Stimulated activated naive CD8-positive, alpha-beta T cell treated with anti-CD3 and anti-CD28 coated beads, Interleukin-15, Interleukin-2, amounts not matched to agents 100 U/mL and 50 U/mL, for 24 hours (primary cell): ENCODE measurements at places on chromosomes 13 and 19.

GRCh38 chr13:60629158-60629557 is 232.1 kb downstream of the TDRD3 start:
- no peak for DNase-seq

DNA sequence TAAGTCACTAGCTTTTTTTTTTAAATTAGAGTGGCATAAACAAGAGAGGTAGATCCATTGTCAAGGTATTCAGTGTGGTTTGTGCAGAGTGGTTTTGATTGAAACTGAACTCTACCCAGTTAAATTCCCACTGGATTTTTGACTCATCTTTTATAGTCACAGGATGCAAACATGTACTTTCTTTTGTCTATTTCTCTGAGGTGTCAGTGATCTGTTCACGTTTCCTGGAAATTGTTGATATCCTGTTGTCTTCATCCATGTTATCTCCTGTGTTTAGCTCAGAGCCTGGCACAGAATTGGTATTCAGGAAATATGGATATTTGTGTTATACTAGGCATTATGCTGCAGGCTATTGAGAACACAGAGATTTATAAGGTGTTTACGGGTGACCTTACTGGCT is 119.7 kb downstream of the PCCA start:
- no peak for DNase-seq

GRCh38 chr13:36088001-36088400 is 43.2 kb downstream of the DCLK1 start:
- no peak for DNase-seq

DNA sequence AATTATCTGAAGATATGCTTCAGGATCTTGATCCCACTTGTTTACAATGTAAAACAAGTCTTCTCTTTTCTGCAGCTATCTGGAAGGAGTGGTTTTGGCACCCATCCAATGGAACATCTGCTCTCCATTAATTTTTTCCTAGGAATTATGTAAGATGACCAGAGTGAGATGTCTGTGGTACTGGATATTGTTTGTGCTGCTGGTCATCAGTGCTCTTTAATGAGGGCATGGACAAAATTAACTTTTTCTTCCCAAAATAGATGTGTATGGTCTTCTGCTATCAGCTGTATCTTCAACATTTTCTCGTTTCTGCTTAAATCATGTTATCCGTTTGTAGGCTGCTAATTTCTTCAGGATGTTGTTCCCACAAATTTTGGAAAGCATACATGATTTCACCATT is 415.4 kb upstream of the KLHL1 start:
- DNase-seq: no peak

- DNase-seq: peak; percentile 65
Observed at GRCh38 chr19:13181747-13182388, 31.7 kb downstream of the IER2 start.

GRCh38 chr19:42247640-42248199 is 5.3 kb upstream of the GSK3A start:
- DNase-seq: no peak

DNA sequence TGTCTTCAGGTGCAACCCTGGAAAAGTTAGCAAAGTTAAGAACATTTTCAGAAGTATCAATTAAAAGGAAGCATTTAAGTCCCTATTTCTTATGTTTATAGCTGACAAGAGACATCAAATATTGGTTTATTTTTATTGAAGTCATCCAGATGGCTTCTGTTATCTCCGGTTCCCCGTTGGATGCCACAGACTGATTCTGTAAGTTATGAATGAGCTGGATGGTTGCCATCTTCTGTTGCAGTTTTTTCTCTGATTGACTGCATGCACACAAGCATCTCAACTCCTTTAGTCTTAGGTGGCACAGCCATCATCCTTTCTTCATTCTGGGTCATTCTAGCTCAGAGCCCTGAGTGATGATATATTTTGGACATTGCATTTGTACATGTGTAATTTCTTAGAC is 10.6 kb upstream of the OXGR1 start:
- DNase-seq: no peak

DNA sequence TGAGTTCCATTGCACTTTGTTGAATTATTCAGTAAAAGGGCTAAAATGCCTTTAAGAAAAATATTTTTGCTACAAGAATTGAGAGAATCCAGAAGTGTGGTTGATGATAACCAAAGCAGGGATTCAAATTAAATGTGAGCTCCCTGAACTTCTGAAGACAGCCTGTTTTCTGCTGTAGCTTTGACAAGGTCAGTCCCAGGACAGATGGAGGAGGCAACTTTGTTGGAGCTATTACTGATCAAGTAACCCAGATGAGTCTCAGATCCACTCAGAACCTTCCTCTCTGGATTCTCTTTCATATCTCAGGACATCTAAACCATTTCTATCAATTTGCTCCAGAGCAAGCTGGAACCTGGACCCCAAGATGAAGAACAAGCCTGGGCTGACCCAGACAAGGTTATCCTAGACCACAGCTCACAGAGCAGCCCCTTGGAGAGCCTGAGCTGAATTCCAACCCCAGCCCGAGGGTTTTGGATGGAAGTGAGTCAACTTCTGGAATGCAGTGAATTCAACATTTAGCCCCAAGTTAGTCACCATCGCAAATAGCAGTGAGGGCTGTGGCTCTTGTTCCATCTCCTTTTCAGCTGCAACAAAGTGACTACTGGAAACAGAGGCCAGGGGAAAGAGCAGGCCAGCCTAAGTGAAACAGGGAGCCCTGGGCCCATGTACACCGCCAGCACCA is 137.8 kb upstream of the TSC22D1 start:
- no peak for DNase-seq

- no peak for DNase-seq
Observed at GRCh38 chr19:2970201-2970835, 7.0 kb upstream of the TLE6 start.

- DNase-seq: no peak
Observed at GRCh38 chr13:100941377-100942368, 267.1 kb upstream of the TMTC4 start.

- no peak for DNase-seq
Observed at GRCh38 chr19:10238172-10238783, 7.1 kb upstream of the S1PR2 start.

GRCh38 chr19:3176715-3177501 is 1.7 kb upstream of the S1PR4 start:
- DNase-seq: peak; percentile 79

DNA sequence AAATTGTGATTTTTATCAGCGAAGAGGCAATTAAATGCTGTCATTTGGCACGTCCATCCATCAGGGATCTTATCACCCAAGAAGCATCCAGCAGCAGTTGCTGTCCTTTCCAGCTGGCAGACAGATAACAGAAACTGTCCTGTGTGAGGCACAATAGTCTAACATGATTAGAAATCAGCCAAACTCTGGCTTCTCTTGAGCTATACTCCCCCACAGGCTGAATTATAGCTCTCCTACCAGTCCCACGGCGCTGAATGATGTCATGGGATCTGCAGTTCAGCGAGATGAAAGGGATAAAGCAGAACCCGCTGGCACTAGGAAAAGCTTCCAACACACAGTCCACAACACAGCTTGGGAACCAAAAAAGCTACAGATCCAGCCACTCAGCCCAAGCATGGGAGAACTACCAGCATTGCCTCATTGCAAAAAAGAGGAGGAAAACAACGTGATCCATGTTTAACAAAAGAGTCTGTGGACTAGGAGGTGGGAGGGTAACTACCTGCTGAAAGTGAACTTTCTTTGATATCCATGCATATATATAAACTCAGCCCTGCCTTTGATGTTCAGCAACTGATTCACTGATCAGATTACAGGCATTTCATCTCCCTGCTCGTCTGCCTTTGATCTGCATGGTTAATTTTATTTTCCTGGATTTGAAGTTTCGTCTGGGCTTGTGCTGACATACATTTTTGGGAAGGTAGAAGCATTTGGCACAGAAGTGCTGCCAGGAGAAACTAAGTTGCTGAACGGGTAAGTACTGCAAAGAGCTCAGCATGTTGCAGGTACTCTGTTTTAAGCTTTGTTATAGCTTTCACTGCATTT is at the start of gene TNFRSF19:
Gene TNFRSF19 (plus strand): TSS at position 314 of the 822 bp plus-strand sequence. CDS start 19,772 bp downstream, outside the sequence.
- no peak for DNase-seq

DNA sequence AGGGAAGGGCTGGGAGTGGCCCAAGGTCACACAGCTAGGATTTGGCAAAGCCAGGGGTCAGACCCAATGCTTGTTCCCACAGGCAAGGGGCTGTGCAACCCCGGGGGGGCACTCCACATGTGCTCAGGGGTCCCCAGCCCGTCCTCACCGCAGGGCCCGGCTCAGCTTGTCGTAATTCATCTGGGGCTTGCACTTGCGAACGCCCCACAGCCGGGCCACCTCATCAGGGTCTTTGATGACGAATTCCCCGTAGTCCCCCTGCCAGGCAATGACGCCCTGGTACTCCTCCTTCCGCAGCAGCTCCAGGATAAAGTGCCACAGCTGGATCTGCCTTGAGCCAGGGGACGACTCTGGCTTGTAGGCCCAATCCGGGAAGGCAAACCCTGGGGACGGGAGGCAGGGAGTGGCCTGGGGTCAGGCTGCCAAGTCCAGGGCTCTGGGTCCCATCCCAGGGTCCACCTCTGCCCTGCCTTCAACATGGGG is 4.7 kb downstream of the ERF start:
- DNase-seq: no peak

DNA sequence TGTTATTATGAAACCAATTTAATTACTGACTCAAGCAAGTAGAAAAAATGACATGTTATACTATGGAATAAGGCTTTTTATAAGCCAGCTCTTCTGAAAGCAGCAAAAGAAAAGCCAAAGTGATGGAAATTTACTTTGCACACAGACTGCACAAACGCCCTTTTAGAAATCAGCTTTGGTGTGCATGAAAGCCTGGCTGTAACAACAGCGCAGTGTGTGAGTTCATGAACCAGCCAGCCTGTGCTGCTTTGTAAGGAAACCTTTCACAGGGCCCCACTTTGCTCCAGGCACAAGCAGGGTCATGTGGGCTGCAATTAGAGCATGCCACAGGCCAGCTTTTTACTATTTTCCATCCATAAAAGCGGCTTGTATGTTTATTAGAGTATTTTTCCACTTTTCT is 13.6 kb upstream of the IFT88 start:
- no peak for DNase-seq

DNA sequence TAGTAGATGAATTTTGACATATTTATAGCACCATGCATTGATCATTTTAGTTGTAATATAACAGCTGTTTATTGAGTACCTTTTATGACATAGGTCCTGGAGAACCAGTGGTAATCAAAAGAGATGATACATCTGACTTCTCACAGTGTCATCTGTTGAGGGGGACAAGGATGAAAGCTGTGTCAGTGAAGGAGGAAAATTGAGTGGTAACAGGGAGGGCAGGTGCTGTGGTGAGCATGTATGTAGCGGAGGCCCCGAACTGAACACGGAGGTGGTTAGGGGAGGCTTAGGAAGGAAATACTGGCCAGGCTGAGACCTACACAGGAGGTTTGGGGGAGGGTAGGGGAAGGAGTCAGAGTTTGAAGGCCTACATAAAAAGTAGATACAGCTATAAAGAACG is 199.7 kb downstream of the GGACT start:
- DNase-seq: no peak

- no peak for DNase-seq
Observed at GRCh38 chr13:78675112-78675511, 16.2 kb upstream of the OBI1 start.

- no peak for DNase-seq
Observed at GRCh38 chr13:102869948-102870676, 24.3 kb downstream of the ERCC5 start.

DNA sequence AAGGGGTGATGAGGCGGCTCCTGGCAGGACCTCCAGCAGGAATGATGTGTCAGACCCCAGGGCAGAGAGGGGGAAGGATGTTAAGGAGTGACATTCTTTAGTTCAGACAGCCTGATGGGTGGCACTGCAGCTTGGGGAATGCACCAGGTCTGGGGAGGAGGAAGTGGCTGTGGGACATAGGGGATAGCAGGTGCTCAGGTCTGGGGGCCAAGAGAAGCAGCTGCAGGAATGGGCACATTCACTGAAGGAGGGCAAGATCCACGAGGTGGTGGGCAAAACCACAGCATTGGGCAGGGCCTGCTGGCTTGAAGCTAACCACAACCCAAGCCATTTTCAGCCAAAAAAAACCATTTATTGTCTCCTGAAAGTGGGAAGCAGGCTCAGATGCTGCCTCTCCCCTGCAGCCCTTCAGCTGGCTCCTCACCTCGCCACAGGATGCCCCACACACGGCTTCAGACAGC is 26.5 kb downstream of the COMP start:
- DNase-seq: no peak

DNA sequence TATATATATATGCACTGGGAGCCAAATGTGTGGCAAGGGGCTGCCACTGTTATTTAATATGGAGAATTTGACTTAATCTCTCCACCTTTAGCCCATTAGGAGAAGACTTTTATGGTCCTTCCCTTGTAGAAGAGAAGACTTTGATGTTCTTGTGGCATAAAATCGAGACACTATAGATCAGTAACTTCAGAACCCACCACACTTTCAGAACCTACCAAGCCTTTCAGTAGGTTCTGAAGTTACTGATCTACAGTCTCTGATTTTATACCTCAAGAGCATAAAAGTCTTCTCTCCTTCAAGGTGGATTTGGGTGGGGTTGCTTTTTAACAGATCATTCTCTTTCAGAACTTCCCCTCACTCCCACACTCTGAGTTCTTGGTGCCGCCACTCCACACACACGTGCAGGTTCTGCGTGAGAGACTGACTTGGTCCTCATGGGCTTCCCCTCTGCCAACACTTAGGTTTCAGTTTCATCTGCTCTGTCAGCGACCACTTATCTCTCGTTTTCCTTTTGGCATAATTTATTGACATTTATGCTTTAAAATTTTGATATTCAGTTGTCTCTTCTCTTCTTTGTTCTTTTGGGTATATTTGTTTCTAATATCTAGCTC is 213.4 kb upstream of the PCDH17 start:
- no peak for DNase-seq

GRCh38 chr19:38742296-38742695 is 2.0 kb downstream of the CAPN12 start:
- DNase-seq: no peak

GRCh38 chr19:17656970-17657369 is 31.2 kb downstream of the UNC13A start:
- no peak for DNase-seq

DNA sequence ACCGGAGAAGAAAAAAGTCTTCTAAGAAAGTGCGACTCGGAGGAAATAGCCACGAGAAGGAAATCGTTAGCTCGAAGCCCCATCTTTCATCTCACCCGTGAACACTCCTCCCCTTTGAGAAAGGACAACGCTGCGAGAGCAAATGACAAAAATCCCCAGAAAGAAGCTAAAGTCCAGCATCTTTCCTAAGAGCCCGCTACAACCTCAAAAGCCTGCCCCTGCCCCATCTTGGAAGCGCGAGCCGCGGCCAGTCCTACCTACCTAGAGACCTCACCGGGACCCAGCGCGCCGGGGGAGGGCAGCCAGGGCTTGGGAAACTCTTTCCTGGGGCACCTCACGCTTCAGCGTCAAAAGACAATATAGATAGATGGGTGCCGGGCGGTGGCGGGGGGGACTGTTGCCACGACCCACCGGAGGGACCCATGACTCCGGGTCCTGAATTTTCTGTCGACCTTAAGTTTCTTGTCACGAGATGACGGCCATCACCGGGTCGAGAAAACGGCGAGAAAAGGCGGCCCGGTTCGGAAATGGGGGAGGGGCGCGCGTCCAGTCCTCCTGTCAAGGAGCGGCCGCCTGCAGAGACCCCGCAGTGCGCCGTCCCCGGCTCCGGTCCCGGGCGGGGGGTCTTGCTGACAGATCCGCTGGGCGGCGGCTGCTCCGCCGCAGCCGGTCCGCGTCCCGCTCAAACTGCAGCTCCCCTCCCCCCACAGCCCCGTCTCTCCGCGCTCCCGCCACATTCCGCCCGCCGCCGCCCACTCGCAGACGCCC is 65.9 kb downstream of the KCNRG start:
- DNase-seq: peak; percentile 73

GRCh38 chr19:14370169-14370939 is 10.9 kb upstream of the ADGRE5 start:
- peak; percentile 65 for DNase-seq
